Naive thymus-derived CD4-positive, alpha-beta T cell (primary cell): ENCODE measurements at places on chromosomes 13 and 19.
A peak's percentile ranks its signal among the peaks of the same experiment; 100 is the strongest.

DNA sequence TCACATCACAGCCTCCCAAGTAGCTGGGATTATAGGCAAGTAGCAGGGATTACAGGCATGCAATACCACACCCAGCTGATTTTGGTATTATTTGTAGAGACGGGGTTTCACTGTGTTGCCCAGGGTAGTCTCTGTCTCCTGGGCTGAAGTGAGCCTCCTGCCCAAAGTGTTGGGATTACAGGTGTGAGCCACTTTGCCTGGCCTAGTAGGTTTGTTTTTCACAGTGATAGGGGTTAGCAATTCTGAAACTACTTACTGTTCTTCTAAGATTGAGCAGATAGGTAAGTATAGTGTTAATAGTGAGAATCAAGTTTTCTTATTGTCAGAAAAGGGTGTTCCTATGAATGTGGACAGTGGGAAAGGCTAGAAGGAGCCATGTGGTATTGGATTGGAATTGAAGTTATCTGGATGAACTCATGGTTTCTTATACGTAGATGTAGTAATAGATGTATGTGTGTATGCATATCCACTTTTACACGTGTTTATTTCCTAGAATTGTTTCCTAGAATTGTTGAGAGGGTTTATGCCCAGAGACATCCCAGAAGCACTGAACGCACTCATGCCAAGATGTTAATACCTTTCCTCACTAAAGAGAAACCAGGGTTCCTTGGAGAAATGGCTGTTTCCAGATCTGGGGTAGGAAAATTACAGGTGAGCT is 49.1 kb downstream of the SAE1 start:
- no peak overlapping the region for H3K4me3 ChIP-seq
- peaks cover 83% of the 10 kb centered on the region for H3K4me1 ChIP-seq
- no peaks in the 10 kb centered on the region for H3K36me3 ChIP-seq
- peak overlapping the region; percentile 34 for H3K27ac ChIP-seq
- H3K27me3 ChIP-seq = no peaks in the 10 kb centered on the region

- no peak overlapping the region for H3K27ac ChIP-seq
- DNase-seq = no peak
- no peaks in the 10 kb centered on the region for H3K36me3 ChIP-seq
- no peaks in the 10 kb centered on the region for H3K27me3 ChIP-seq
- H3K4me3 ChIP-seq = no peak overlapping the region
Observed at GRCh38 chr13:113129480-113129879, 6.9 kb downstream of the F10 start.

GRCh38 chr13:28449826-28450773 is 44.8 kb downstream of the FLT1 start:
- no peaks in the 10 kb centered on the region for H3K27me3 ChIP-seq
- no peak for DNase-seq
- no peaks in the 10 kb centered on the region for H3K4me1 ChIP-seq
- no peaks in the 10 kb centered on the region for H3K36me3 ChIP-seq
- H3K4me3 ChIP-seq = no peak overlapping the region
- H3K27ac ChIP-seq = no peak overlapping the region

DNA sequence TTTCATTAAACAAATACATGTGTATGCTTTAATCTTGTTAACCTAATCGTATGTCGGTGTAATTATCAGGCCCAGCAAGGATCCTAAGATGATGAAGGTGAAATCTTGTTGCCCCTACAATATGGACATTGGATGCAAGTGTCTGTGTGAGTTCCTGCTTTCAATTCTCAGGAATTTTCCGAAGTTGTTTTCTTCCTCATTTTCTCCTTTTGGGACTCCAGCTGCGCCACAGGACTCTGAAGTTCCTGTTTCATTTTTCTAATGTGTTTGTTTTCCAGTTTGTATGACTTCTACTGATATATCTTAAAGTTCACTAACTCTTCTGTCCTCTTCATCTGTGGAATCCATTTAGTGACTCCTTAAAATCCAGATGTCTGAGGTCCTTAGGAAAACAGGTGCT is 11.9 kb upstream of the OR7D2 start:
- H3K4me3 ChIP-seq = no peak overlapping the region
- no peak overlapping the region for H3K27ac ChIP-seq
- H3K27me3 ChIP-seq = no peaks in the 10 kb centered on the region
- DNase-seq = no peak
- H3K4me1 ChIP-seq = no peaks in the 10 kb centered on the region

DNA sequence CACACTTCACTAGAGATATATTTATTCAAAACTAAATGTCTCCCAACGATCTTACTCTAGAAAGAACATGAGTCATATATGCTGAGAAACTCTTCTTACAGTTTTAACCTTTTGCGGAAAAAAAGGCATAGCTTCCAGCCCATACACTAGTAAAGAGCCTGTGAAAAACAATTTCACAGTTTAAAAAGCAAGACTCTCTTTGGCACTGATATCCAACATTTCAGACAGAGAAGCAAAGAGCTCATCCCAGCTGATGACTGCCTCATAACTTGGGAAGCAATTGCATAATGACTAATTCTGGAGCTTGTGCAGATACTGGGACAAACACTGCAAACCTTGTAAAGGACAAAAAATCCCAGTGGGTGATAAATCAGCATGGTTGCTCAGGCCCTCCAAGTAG is 88.0 kb downstream of the ENOX1 start:
- H3K4me3 ChIP-seq = no peak overlapping the region
- H3K27ac ChIP-seq = no peak overlapping the region
- no peaks in the 10 kb centered on the region for H3K27me3 ChIP-seq
- no peak for DNase-seq
- no peaks in the 10 kb centered on the region for H3K36me3 ChIP-seq
